ENCODE measurements at places on chromosomes 2 and 18.
A peak's percentile ranks its signal among the peaks of the same experiment; 100 is the strongest.

DNA sequence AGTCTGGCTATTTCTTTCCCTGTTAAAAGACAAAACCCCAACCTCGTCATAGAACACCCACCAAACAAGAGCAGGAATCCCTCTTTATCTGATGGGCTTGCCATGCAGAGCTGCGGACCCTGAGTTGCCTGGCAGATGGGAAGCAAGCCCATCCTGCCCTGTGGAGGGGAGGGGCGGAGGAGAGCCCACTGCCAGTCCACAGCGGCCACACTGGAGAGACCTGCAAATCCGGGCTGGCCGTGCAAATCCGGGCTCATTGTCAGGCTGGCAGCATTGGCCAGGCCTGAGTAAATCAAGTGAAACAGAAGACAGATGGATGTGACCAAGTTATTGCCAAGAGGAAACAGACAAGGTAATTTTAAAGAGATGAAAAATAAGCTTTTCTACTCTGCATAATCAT lies 22.0 kb downstream of the MYL12B start:
- peak; percentile 12 for DNase-seq

- DNase-seq = no peak
These were observed 91.5 kb upstream of the TMEFF2 start for GRCh38 chr2:192286093-192286701.

DNA sequence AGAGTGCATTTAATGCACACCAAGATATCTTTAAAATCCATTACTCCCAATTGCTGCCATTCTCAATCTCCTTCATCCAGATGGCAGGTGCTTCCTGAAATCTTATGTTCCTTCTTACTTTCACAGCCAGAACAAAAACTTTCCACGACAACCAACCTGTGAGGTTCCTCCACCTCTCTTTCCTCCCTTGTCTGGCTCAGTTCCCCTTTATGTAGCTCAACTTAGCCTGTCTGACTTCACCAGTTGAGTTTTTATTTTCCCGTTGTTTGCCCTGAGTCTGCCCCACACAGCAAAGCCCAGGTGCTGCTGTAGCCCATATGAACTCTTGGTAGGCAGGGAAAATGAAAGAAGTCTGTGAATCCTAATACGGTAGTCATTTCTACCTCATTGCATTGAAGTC lies 112.5 kb downstream of the MREG start:
- DNase-seq = no peak

- no peak for DNase-seq
These were observed 154.4 kb downstream of the PTPRM start for GRCh38 chr18:7721532-7721931.

DNA sequence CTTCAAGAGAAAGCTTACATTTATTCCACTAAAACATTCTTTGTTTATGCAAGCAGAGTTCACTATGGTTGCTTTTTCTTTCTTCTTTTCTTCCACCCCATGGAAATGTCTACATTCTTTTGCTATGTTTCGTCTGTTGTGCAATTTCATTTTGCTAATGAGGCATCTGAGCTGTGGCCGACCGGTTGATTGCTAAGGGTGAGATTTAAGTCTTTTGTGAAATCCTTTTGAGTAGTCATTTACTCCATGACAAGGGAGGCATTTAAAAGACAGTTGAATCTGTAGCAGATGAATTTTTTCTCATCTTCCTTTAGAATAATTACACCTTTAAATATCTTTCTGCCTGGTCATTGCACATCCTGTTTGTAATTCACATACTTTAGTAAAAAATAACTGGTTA lies 324.1 kb upstream of the THUMPD2 start:
- no peak for DNase-seq

DNA sequence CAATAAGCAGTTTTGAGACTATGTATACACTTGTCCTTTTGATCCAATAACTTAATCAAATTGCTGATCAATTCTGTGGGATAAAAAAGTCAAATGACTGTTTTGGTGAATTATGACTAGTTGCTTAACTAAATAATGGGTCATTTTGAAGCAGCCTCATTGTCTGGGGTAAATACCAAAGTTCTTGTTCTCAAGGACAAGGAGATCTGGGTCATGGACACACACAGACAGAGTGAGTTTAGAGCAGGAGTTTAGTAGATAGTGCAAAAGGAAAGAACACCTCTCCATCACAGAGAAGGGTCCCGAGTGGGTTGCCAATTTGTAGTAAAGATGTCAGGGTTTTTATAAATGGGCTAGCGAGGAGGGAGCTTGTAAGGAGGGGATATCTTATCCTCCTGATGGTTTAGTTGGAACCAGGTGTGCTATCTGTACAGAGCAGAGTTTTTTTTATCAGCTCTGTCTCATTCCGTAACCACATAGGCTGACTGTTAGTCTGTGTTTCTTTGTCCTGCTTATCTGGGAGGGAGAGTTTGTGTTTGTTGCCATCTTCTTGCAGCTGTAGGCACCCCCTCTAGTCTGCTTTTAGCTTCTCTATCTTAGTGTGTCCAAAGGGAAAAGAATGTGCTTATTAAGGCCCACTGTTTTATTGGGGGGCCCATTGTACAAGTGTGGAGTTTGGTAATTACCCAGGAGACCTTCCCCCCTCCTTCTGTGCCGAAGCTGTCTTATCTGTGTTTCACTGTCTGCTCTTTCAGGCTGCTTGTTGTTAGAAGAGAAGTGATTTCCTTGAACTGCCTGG lies 48.7 kb upstream of the C1GALT1C1L start:
- no peak for DNase-seq

- no peak for DNase-seq
These were observed 123.5 kb upstream of the ZFP36L2 start for GRCh38 chr2:43349904-43350303.

- DNase-seq = no peak
These were observed 657.8 kb downstream of the MBD2 start for GRCh38 chr18:53566626-53567025.

DNA sequence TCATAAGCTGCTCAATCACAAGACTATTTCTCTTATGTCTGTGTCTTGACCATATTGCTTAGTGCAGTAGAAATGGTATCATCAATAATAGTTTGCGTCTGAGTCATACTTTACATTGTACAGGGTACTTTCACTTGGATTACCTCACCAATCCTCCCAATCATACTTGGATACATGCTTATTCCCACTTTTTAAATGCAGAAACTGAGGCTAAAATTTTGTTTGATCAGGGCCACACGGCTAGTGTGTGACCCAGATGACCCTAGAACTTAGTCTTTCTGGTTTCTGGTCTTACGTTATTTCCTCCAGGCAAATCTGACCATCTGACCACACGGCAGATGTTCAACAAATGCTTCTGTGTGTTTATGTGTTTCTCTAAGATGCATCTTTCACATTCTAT lies 23.8 kb upstream of the CCL20 start:
- no peak for DNase-seq
